Breast epithelium (tissue), 4 donors: ENCODE measurements at places on chromosomes 3 and 15.

GRCh38 chr3:55085231-55085630, 157.4 kb upstream of the LRTM1 start:
- DNase-seq: no peak

DNA sequence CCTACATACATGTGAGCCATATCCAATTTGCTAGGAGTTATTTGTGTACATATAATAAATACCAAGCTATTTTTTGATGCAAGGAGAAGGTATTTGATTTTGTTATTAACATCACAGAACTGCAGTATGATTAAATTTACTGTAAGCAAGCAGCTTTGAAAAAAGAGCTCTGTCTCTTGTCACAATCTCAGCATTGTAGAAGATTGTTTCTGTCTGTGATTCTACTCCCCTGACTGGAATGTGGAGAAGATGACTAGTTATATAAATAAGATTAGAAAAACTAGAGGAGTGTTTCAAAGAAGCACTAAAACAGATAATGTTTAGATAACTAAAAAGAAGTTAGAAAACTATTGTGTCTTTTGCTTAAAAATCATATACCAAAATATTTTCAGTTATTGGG, 17.1 kb upstream of the DCBLD2 start:
- no peak for DNase-seq

DNA sequence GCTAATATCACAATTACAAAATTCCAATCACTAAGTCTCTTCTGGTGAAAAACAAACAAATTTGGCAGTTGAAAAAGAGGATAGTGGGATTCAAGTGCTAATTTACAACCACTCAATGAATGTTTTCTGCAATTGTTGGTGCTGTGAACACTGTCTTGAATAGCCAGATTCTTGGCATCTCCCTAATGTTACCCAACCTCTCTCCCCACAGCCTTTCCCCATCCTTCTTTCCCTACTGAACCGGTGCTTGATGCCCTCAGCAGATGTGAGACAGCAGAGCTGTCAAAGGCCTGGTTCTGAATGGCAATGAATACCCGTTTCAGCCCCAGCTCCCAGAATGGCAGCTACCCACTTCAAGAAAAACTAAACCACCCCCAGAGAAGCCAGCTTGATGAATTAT, 22.5 kb upstream of the BHLHE40 start:
- no peak for DNase-seq

GRCh38 chr3:61665987-61666386, 104.6 kb downstream of the PTPRG start:
- DNase-seq: no peak

GRCh38 chr3:86830566-86830965, 160.4 kb downstream of the VGLL3 start:
- DNase-seq: no peak

DNA sequence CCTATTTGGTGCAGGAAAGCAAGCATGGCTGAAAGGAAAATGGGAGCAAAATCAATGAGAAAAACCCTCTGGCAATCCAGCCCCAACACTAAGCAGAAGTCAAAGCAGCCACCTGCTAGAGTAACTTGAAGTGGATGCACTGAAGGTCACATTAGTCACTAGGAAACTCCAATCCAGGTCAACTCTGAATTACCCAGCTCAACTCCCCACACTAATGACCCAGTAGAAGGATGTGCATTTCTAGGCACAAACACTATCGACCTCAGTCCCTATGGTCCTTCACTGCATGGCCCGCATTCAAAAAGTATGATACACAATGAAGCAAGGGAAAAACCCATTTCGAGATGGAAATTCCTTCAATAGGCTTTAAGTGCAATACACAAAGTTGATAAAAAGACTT, 80.6 kb downstream of the RAD18 start:
- DNase-seq: no peak

DNA sequence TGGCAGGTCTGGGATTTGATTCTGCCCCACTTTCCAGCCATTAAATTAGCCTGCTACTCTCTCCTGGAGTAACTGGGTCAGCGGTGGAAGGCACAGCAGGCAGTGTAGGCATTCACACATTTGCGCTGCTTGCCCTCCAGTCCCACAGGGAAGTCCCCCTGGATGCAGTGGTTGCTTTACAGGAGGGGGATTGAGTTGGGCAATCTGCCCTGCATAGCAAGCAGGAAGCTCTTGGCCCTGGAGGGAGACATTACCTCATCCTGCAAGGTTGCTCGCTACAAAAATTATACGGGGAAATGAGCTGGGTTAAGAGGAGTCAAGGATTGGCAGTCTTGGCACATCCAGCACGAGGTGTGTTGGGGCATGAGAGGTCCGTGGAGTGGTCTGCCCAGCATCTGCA, 14.8 kb downstream of the MCM2 start:
- no peak for DNase-seq

GRCh38 chr15:58064980-58065444, 499 bp downstream of the ALDH1A2 start:
- peak; percentile 50 for DNase-seq

- no peak for DNase-seq
These were observed 63.8 kb upstream of the TBC1D5 start for GRCh38 chr3:17806201-17806600.

GRCh38 chr15:32642667-32643435, 1.3 kb downstream of the SCG5 start:
- DNase-seq: no peak

GRCh38 chr15:35522061-35522460, 23.9 kb downstream of the DPH6 start:
- no peak for DNase-seq

DNA sequence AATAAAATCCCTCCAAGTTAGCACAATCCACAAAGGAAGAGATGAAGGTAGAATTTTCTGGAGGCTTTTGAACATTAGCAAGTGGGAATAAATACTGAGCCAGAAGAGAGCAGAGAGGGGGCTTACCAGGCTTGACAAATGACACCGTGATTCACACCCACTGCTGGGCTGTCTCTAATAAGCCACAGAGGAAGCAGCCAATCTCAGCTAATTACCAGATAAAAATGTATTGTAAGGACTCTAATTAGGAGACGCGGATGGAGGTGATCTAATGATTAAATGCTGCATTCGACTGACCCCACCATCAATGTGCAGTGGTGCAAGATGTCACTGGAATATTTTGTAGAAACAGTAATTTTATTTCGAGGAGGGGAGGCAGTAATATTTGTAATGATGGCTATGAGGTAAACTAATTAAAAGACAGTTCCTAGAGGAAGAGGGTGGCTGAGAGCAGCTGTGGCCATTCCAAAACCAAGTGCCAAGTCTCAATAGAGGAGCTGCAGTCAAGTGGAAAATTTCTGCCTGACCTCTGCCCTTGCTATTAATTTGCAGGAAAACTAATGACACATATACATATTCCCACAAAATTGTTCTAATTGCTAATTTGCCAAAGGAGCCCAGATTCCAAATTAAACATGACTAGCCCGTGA, 602.2 kb downstream of the FOXP1 start:
- no peak for DNase-seq

DNA sequence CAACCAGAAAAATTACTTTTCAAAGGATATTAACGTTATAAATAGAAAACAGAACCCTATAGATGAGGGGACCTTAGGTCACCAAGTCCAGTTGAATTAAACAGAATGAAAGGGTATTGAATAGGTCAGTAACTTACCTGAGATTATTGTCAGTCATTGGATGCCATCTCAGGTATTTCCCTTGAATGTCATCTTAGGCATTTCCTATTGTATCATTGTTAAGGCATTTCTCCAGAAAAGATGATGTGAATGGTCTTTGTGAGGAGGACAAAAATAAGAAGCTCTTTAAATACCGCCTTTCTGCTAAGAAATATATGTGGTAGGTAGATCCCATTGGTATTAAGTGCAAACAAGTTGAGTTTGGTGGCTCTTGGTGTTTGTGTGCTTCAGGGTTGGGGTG, 55.6 kb downstream of the CHD2 start:
- DNase-seq: no peak

GRCh38 chr3:23913873-23914743, 2.7 kb downstream of the NKIRAS1 start:
- no peak for DNase-seq

- peak; percentile 90 for DNase-seq
These were observed at the start of gene CTNNB1 for GRCh38 chr3:41198950-41199865. CTNNB1 (plus strand) TSS chr3:41199505; CDS start chr3:41224069, 24,564 bp downstream.

- no peak for DNase-seq
These were observed 108.7 kb upstream of the PHLDB2 start for GRCh38 chr3:111750278-111750884.

GRCh38 chr3:73542136-73542535, 82.6 kb downstream of the PDZRN3 start:
- peak; percentile 71 for DNase-seq

DNA sequence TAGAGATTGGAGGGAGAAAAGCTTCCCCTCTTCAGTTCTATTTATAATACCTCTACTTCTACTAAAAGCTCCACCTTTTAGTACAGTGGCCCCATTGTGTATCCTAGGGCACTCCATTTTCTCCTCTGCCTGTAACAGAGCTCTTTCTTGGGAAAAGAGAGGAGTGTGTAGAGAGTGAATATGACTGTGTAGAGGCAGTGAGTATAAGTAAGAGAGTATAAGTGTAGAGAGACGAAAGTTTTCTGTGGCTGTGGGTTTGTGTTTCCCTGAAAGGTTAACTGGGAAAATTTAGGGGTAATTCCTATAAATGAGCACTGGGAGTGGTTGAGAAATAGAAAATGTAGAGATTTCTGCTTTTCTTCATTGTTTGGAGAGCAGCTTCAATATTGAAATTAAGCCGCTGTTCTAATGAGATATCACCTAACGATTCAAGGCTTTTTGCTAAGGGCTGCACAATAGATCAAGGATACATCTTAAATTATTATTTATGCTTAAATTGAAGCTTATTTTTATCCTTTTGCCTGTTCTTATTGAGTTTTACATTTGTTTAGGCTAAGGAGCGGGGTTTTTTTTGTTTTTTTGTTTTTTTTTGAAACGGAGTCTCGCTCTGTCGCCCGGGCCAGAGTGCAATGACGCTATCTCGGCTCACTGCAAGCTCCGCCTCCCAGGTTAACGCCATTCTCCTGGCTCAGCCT, 6.9 kb downstream of the IQGAP1 start:
- DNase-seq: no peak

GRCh38 chr3:129614927-129615363, 8.5 kb upstream of the PLXND1 start:
- DNase-seq: no peak

DNA sequence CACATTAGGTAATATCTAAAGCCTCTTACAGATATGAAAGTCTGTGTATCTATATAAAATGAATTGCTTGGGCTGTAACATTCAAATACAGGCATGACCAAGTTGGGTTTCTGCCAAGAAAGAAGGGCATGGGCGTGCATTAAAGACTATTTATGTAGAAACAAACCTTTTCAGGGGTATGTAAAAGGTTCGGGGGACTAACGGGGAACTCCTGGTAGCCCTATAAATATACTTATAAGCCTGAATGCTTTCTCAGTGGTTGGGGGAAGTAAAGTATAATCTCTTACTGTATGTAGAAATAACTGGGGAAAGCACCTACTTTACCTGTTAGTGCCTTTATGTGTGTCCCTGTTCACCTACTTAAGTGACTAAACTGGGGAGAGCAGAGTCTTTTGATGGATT, 154.5 kb upstream of the TBL1XR1 start:
- DNase-seq: no peak

DNA sequence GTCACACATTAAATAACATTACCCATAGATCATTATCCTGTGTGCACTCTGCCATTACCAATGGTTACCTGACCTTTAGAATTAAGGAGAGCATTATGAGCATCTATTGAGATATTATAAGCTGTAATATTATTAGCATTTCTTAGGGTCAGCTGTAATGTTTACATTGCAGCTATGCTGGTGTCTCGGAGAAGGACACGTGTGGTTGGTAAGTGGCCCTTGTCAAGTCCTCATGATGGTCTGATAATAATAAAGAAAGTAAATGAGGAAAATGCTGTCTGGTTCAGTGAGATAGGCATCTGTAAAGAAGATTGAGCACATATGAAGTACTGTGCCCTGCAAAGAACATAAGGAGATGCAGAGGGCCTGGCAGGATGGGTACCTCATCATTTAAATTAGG, 71.7 kb upstream of the ARL6 start:
- DNase-seq: no peak

GRCh38 chr3:18027161-18027939, 284.9 kb upstream of the TBC1D5 start:
- DNase-seq: no peak

DNA sequence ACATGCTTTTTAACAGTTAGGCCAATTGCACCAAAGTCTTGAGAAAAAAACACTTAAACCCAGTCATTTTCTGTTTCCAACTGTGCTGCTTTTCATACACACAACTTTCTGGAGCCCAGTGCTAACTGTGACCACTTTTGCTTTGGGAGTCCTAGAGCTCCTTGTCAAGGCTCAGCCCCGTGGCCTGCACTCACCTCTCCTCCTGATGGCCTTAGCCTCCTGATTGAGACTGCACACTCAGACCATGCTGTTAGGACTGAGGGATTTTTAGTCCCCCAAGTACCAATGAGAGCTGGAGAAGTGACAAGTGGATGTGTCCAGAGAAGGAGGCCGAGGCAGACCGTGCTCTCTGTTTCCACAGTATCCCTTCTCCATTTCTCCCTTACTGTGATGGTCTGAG, 15.2 kb upstream of the RARRES1 start:
- DNase-seq: no peak

DNA sequence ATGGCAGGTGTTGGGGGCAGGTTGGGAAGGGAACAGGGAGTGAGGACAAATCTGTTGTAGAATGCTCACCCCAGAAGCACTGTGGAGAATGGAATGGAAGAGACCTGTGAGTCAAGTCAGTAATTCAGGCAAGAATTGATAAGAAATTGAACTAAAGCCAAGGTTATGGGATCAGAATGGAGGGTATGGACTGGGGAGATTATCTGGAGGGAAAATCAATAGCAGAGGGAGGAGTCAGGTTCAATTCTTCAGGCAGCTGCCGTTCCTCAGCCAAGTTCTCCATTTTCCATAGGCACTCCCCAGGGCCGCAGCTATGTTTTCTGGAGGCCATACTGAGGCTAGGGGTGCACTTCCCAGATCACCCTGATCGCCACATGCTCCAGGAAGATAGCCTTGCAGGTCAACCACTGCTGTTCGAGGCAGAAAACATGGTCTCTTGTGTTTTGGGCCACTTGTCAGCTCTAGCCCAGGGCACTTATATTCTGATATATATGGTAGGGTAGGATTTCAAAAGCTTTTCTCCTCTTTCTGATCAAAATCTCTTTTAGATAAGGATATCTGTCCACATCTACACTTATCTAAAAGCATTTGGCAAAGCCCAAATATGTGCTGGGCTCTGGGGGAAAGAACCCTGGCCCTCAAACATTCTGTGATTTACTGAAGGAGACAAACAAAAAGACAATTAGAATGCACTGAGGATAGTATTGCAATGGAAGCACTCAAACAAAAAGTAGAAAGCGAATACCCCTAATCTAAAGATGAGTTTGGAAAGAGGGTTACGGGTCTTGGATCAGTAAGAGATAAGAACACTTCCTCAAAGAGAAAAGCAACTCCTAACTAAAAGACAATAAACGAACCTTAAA, 92.3 kb downstream of the TMEM212 start:
- DNase-seq: no peak

GRCh38 chr3:73018790-73019441, 22.3 kb downstream of the PPP4R2 start:
- DNase-seq: no peak
